Psoas muscle (tissue), 8 donors: ENCODE measurements at places on chromosomes 5 and 9. TPM values are rescaled to one million over a fixed set of nuclear protein-coding genes. Genes with fewer than 3 reads are reported as not detected.

GRCh38 chr5:140134277-140134935 lies 8.7 kb downstream of the IGIP start:
- no peaks in the 10 kb centered on the region for H3K27me3 ChIP-seq
- no peak for DNase-seq
- no peak overlapping the region for H3K27ac ChIP-seq
- no peak overlapping the region for H3K4me3 ChIP-seq

DNA sequence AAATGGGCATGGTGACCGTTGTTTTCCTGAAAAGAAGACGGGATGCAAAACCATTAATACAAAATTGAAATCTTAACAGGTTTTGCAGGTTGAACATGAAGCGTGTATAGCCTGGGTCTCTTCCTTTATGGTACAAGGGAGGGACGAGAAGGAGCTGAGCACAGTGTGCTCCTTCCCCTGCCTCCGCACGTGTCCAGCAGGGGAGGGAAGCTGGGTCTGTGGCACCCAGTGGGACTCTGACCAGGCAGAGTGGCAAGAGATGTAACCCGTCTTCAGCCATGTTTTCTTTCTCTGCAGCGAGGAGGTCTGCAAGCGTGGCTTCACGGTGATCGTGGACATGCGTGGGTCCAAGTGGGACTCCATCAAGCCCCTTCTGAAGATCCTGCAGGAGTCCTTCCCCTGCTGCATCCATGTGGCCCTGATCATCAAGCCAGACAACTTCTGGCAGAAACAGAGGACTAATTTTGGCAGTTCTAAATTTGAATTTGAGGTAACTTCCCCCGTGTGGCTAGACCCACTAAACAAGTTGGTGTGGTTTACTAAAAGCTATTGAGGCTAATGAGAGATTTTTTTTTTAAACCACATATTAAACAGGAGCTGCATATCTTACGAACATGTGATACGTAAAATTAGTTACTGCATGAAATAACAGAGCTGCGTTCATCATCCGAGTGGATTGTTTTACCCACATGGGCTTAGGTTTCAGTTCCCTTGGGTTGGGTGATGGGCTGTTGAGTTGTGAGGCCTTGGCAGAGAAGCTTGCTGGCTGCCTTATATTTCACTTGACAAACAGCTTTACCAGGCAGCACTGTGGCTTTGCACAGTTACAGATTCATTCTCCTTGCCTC lies 143.7 kb downstream of the TRIO start:
- H3K4me3 ChIP-seq: peak overlapping the region; percentile 22
- no peaks in the 10 kb centered on the region for H3K27me3 ChIP-seq
- no peak for DNase-seq
- peak overlapping the region; percentile 78 for H3K27ac ChIP-seq
- peaks cover 61% of the 10 kb centered on the region for H3K4me1 ChIP-seq
- no peaks in the 10 kb centered on the region for H3K36me3 ChIP-seq

GRCh38 chr9:100379862-100380261 lies 27.1 kb upstream of the TEX10 start:
- no peaks in the 10 kb centered on the region for H3K4me1 ChIP-seq
- no peak overlapping the region for H3K27ac ChIP-seq
- DNase-seq: no peak
- no peaks in the 10 kb centered on the region for H3K36me3 ChIP-seq
- H3K4me3 ChIP-seq: no peak overlapping the region
- no peaks in the 10 kb centered on the region for H3K27me3 ChIP-seq

DNA sequence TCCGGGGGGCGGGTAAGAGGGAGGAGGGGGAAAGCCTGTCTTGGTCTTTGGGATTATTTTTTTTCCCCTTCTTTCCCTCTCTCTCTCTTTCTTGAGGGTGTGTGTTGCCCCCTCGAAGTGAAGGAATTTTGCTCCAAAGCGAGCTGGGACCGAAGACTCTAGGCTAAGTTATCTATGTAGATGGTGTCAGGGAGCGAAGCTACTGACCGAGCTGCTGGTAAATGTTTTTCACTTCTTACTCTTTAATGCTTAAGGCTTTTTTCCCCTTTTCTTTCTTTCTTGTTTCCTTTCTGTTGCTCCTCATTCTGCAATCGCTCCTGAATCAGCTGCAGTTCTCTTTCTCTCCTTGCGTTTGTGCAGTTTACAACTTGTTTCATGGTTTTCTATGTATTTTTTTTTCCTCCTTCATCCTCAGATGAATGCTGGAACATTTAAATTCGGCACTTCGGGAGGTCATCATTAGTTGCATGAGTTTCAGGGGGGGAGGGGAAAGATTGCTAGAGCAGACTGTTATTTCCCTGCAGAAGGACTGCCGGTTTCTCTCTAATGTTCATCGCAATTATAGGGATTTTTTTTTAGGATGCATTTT lies 1312.0 kb upstream of the WWC1 start:
- DNase-seq: no peak
- no peak overlapping the region for H3K27ac ChIP-seq
- H3K36me3 ChIP-seq: no peaks in the 10 kb centered on the region
- peak overlapping the region; percentile 28 for H3K4me3 ChIP-seq
- peaks cover 3% of the 10 kb centered on the region for H3K27me3 ChIP-seq
- H3K4me1 ChIP-seq: no peaks in the 10 kb centered on the region

DNA sequence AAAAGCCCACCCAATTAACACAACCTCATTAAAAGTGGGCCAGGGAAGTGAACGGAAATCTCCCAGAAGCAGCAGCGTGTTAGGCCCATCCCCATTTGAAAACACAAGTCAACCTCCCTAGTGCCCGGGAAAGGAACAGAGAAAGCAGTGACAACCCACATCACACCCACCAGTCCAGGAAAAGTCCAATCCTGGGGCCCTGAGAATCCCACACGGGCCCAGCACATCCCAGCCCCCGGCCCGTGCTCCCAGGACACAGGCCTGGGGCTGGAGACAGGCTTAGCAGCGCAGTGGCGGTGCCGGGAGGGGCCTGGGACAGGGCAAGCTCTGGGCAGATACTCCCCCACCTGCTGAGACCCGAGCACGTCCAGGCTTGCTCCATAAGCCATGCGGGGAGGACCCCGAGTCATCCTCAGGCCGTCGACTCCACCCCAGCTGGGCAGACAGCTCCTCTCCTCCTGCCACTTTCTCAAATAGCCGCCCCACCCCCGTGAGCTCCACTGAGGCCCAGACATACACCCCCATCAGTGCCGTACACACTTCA lies 101.0 kb downstream of the KCNT1 start:
- no peaks in the 10 kb centered on the region for H3K36me3 ChIP-seq
- H3K4me1 ChIP-seq: peaks cover 6% of the 10 kb centered on the region
- no peak overlapping the region for H3K4me3 ChIP-seq
- no peaks in the 10 kb centered on the region for H3K27me3 ChIP-seq
- no peak overlapping the region for H3K27ac ChIP-seq
- no peak for DNase-seq

GRCh38 chr9:112288029-112288428 lies 45.4 kb downstream of the PTBP3 start:
- no peak for DNase-seq
- peaks cover 4% of the 10 kb centered on the region for H3K4me1 ChIP-seq
- H3K27me3 ChIP-seq: no peaks in the 10 kb centered on the region
- no peaks in the 10 kb centered on the region for H3K36me3 ChIP-seq

- H3K27ac ChIP-seq: no peak overlapping the region
- peak; percentile 48 for DNase-seq
- H3K36me3 ChIP-seq: peaks cover 75% of the 10 kb centered on the region
- H3K27me3 ChIP-seq: no peaks in the 10 kb centered on the region
Measured at GRCh38 chr5:880816-881550, 11.6 kb downstream of the BRD9 start.

GRCh38 chr5:97297063-97297703 lies 114.1 kb upstream of the RIOK2 start:
- DNase-seq: no peak

DNA sequence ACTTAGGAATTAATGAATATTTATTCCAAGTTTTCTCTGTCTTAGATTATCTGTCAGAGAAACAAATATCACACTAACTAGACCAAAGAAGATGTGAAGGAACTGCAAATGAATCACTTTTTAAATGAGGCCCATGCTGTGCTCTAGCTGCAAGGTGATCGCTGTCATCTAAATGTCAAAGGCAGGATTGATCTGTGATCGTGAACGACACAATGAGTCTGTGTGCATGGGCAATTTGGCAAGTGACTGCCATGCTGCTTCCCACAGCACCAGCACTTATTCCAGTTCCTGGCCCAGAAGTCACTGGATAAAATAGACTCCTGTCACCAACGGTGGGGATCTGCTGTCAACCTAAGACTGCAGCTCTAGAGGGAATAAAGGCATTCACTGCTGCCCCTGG lies 141.2 kb downstream of the TRIM36 start:
- no peaks in the 10 kb centered on the region for H3K27me3 ChIP-seq
- H3K27ac ChIP-seq: no peak overlapping the region
- H3K4me3 ChIP-seq: no peak overlapping the region
- no peak for DNase-seq

GRCh38 chr9:98890256-98890655 lies 53.5 kb upstream of the COL15A1 start:
- H3K4me3 ChIP-seq: no peak overlapping the region
- H3K4me1 ChIP-seq: peaks cover 10% of the 10 kb centered on the region
- no peak for DNase-seq
- no peaks in the 10 kb centered on the region for H3K36me3 ChIP-seq

GRCh38 chr9:127644146-127644827 lies 32.2 kb downstream of the STXBP1 start:
- H3K4me3 ChIP-seq: no peak overlapping the region
- DNase-seq: no peak
- H3K36me3 ChIP-seq: no peaks in the 10 kb centered on the region
- H3K4me1 ChIP-seq: peaks cover 6% of the 10 kb centered on the region
- no peaks in the 10 kb centered on the region for H3K27me3 ChIP-seq
- H3K27ac ChIP-seq: no peak overlapping the region

GRCh38 chr9:96232539-96233241 lies 69.3 kb downstream of the HSD17B3 start:
- H3K4me1 ChIP-seq: no peaks in the 10 kb centered on the region
- no peak overlapping the region for H3K4me3 ChIP-seq
- H3K36me3 ChIP-seq: no peaks in the 10 kb centered on the region
- H3K27me3 ChIP-seq: no peaks in the 10 kb centered on the region
- peak; percentile 50 for DNase-seq

GRCh38 chr5:18772475-18772874 lies 1138.2 kb downstream of the TAF11L14 start:
- no peak overlapping the region for H3K27ac ChIP-seq
- no peaks in the 10 kb centered on the region for H3K36me3 ChIP-seq
- H3K4me1 ChIP-seq: no peaks in the 10 kb centered on the region
- H3K27me3 ChIP-seq: no peaks in the 10 kb centered on the region

DNA sequence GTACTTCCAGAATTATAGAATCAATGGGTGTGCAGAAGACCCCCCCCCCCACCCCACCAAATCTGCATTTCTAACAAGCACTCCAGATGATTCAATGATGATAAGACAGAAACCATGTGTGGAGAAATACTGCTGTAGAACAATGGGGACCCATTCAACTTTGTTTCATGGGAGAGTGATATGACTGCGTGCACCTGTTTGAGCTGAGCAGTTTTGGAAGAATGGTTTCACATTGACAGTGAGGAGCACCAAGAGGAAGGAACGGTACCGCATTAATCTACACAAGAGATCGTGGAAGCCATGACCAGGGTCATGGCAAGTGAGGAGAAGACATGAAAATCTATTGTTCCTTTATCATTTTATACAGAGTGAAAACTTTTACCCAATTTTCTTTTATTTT lies 202.7 kb downstream of the CD180 start:
- H3K36me3 ChIP-seq: no peaks in the 10 kb centered on the region
- no peak overlapping the region for H3K4me3 ChIP-seq
- H3K27me3 ChIP-seq: no peaks in the 10 kb centered on the region
- H3K27ac ChIP-seq: no peak overlapping the region

- DNase-seq: no peak
- H3K4me3 ChIP-seq: no peak overlapping the region
- no peak overlapping the region for H3K27ac ChIP-seq
- no peaks in the 10 kb centered on the region for H3K4me1 ChIP-seq
- no peaks in the 10 kb centered on the region for H3K27me3 ChIP-seq
Measured at GRCh38 chr9:3403315-3403714, 122.5 kb downstream of the RFX3 start.

- H3K27ac ChIP-seq: no peak overlapping the region
- no peak overlapping the region for H3K4me3 ChIP-seq
- H3K36me3 ChIP-seq: no peaks in the 10 kb centered on the region
- no peaks in the 10 kb centered on the region for H3K27me3 ChIP-seq
- H3K4me1 ChIP-seq: no peaks in the 10 kb centered on the region
Measured at GRCh38 chr5:2651116-2651515, 100.4 kb downstream of the IRX2 start.

GRCh38 chr9:27328483-27328882 lies 31.5 kb upstream of the EQTN start:
- no peak overlapping the region for H3K27ac ChIP-seq
- no peak for DNase-seq
- H3K27me3 ChIP-seq: no peaks in the 10 kb centered on the region
- H3K36me3 ChIP-seq: no peaks in the 10 kb centered on the region
- no peak overlapping the region for H3K4me3 ChIP-seq

GRCh38 chr9:24765025-24765756 lies 219.5 kb upstream of the IZUMO3 start:
- H3K4me3 ChIP-seq: no peak overlapping the region
- no peaks in the 10 kb centered on the region for H3K27me3 ChIP-seq
- no peak overlapping the region for H3K27ac ChIP-seq
- no peak for DNase-seq
- no peaks in the 10 kb centered on the region for H3K36me3 ChIP-seq
- no peaks in the 10 kb centered on the region for H3K4me1 ChIP-seq

DNA sequence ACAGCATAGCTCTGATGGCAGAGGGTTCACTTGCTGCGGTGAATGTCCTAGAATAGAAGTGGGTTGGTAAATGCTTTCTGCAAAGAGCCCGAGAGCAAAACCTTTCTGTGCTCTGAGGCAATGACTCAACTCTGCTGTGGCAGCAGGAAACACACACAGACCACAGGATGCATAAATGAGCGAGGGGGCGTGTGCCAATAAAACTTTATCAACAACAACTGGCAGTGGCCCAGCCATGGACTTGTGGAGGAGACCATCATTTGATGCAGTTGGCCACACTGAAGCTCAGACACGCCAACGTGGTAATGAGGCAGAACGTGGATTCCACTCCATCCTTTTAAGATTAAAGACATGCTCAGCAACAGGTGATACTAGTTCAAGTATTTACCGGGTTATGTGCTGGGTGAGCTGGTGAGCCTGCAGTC lies 6.8 kb downstream of the MRPL36 start:
- no peak overlapping the region for H3K27ac ChIP-seq
- H3K4me3 ChIP-seq: no peak overlapping the region
- peaks cover 4% of the 10 kb centered on the region for H3K4me1 ChIP-seq
- H3K27me3 ChIP-seq: no peaks in the 10 kb centered on the region
- peaks cover 11% of the 10 kb centered on the region for H3K36me3 ChIP-seq

GRCh38 chr5:112703866-112704820 lies 33.5 kb upstream of the APC start:
- no peaks in the 10 kb centered on the region for H3K27me3 ChIP-seq
- H3K4me3 ChIP-seq: no peak overlapping the region
- no peaks in the 10 kb centered on the region for H3K36me3 ChIP-seq
- H3K27ac ChIP-seq: no peak overlapping the region

GRCh38 chr5:138180841-138181240 lies 1.9 kb downstream of the KIF20A start:
- no peak overlapping the region for H3K4me3 ChIP-seq
- peaks cover 12% of the 10 kb centered on the region for H3K4me1 ChIP-seq
- H3K36me3 ChIP-seq: peaks cover 36% of the 10 kb centered on the region
- H3K27ac ChIP-seq: no peak overlapping the region
- H3K27me3 ChIP-seq: no peaks in the 10 kb centered on the region

The C9 gene
- total RNA-seq: not detected

The LHX3 gene
- total RNA-seq: not detected

The IGIP gene
- 11.6 TPM for total RNA-seq

The INSL6 gene
- total RNA-seq: not detected

The MFAP3 gene
- total RNA-seq: 23.0 TPM

The TAL2 gene
- 2.3 TPM for total RNA-seq

The IFNA6 gene
- not detected for total RNA-seq

The HTR1A gene
- total RNA-seq: not detected

The SPATA31E1 gene
- not detected for total RNA-seq

The SLC2A6 gene
- 2.7 TPM for total RNA-seq

The PCAT7 gene
- 0.12 TPM for total RNA-seq
